ENCODE measurements at places on chromosomes 12 and 14.

- DNase-seq, result no peak
Measured at GRCh38 chr12:5197131-5197530, 153.5 kb downstream of the KCNA5 start.

- DNase-seq, result peak; percentile 1
Measured at GRCh38 chr14:59020382-59020781, 168.1 kb upstream of the DAAM1 start.

- DNase-seq, result no peak
Measured at GRCh38 chr14:74248017-74248416, 8.8 kb downstream of the VSX2 start.

DNA sequence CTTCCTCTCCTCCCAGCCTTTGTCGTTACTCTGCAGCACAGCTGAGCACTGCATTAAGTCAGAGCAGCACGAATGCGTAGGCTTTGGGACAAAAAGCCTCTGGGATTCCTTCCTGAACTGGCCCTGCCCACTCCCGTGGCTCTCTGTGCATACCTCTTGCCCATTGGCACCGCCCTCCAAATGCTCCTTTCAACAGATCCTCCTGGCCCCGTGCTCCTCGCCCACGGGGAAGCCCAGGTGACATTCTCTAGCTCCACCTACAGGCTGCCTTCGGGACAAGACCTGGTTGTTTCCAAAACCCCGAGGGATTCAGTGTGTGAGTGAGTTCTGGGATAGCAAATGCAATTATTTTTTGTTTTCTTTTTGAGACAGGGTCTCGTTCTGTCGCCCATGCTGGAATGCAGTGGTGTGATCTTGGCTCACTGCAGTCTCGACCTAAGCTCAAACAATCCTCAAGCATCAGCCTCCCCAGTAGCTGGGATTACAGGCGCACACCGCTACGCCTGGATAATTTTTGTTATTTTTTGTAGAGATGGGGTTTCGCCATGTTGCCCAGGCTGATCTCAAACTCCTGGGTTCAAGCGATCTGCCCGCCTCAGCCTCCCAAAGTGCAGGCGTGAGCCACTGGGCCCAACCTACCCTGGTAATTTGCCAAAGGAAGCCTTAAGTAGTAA lies 17.9 kb upstream of the TDRD9 start:
- DNase-seq, result peak; percentile 63

- DNase-seq, result no peak
Measured at GRCh38 chr12:93805736-93806141, 128.6 kb downstream of the CRADD start.

- DNase-seq, result no peak
Measured at GRCh38 chr14:26427097-26427496, 170.7 kb downstream of the NOVA1 start.

- no peak for DNase-seq
Measured at GRCh38 chr14:39264558-39264957, 30.8 kb downstream of the MIA2 start.

- DNase-seq, result no peak
Measured at GRCh38 chr14:31170411-31170810, 37.2 kb downstream of the HECTD1 start.

GRCh38 chr12:13343375-13343774 lies 146.8 kb downstream of the EMP1 start:
- DNase-seq, result no peak

GRCh38 chr12:122099280-122099749 lies 20.8 kb downstream of the MLXIP start:
- DNase-seq, result no peak

GRCh38 chr14:31544816-31545215 lies 16.4 kb upstream of the NUBPL start:
- DNase-seq, result no peak

DNA sequence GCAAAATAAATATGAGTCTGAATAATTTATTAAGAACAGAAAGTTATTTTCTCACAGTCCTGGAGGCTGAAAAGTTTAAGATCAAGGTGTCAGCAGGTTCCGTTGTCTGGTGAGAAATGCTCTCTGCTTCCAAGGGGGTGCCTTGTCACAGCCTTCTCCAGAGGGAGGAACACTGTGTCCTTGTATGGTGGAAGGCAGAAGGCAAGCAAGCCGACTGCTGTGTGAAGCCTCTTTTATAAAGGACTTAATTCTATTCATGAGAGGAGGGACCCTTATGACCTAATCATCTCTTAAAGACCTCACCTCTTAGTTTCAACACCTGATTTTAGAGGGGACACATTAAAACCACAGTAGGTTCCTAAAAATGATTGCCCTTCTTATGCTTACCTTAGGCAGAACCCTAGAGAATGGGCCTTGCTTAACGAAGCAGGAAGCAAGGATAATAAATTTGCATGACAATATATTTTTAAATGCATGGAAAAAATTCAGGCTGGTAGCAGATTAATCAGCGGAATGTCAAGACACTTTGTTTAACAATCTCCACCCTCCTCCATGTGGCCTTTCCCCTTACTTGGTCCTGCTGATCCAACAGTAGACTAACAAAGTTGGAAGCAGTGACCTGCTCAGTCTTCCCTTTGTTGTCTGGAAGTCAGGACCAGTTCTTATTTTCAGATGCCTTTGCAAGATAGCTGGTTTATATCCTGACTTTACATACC lies 154.9 kb downstream of the DYRK2 start:
- no peak for DNase-seq

DNA sequence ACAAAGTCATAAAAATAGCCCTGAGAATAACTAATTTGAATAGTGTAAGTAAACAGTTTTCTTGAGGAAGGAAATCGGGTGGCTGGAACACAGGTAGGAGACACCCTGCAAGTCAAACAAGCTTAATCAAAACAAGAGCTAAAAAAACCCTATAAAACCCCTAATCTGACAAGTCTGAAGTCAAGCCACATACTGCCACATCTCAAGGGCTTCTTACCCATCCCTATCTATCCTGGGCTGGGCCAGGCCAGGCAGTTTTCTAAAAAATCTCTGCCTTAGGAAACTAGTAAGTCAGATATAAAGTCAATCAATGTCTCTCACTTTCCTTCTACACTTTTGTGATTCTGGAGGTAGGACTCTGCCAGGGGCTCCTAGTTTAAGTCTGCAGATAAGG lies 15.3 kb downstream of the UBE2N start:
- no peak for DNase-seq

DNA sequence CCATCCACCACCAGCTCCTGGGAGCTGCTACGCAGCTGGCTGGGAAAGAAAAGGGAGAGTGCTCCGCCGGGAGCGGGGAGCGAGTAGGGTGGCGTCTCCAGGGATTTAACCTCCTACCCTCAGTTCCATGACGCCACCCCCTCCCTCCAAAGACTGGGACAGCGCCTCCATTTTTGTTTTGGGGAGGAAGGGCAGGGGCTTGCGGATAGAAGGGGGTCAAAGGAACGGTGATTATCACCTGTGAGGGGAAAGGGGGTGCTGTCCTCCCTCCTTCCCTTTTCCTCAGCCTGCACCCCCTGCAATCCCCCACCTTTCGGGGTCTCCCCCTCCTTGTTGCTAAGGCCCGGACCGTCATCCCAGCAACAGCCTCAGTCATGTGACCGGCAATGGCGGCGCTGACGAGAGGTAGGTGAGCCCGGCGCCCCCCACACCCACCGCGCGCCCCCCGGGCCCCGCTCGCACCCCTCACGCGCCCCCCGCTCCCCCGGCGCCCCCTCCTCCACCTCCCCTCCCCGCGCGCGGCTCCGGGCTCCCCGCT lies at the start of gene DTX3:
TSS of gene DTX3 (plus strand) at position 371 of the 538 bp plus-strand sequence. CDS start 1,694 bp downstream, outside the sequence.
- peak; percentile 53 for DNase-seq

GRCh38 chr12:31393004-31393550 lies 67.1 kb upstream of the SINHCAF start:
- peak; percentile 25 for DNase-seq

DNA sequence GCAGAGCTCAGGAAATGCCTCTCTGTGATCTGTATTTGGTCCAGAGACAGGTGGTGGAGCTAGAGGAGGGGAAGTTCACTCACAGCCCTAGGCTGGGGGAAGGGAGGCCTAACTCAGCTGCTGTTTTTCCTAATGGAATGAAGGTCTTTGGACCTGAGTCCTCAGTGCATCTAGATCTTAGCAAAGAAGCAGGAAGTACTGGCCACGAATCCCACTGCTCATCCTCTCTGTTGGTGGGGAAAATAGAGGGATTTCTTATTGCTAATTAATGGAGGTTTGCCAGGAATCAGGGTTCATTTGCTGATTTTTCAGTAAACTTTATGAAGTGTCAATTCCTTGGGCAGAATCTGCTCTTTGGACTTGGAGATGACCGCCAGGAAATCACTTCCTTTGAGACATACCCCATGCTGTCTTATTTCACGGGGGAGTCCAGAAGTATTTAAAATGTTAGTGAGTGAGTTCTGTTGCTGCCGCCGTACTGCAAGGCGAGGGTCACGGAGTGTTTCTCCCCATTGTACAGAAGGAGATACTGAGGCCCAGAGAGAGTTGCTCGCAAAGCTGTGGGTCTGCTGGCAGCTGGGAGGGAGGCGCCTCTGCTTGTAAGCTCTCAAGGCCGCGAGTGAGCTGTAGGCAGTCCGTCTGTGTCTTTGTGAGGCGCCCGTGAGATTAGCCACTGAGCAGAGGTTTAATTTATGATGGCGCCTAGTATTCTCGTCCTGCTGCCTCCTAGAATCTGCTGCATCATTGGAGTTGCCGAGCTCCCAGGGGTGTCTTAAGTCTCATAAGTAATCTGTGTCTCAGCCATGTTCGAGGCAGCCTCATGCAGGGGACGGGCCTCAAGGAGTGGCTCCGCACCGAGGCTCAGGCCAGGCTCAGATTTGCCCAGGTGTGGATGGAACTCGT lies 88.2 kb downstream of the TSPAN9 start:
- DNase-seq, result no peak

DNA sequence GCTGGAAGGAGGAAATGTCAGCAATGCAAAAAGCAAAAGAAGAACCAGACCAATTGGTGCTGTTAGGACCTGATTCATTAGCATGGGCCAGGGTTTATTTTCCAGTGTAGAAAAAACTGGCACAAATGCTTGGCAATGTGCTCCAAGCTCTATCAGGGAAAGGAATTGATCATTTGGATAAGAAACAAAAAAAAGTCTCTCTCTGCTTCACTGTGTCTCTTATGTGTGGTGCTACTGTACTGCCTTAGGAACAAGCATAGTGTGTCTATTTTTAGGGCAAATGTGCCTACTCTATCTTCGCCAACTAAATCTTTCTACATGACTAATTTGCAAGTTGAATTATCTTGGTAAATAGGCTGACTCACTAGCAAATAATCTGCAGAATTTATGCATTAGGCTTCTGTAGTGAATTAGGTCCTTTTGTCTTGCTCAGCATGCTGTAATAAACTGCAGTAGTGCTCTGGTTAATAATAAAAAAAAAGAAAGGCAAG lies 236.7 kb downstream of the MDGA2 start:
- peak; percentile 70 for DNase-seq

GRCh38 chr12:114685869-114686268 lies 1.9 kb upstream of the TBX3 start:
- no peak for DNase-seq

- no peak for DNase-seq
Measured at GRCh38 chr12:125148316-125148715, 83.1 kb downstream of the AACS start.

GRCh38 chr14:31828946-31829868 lies 247.9 kb upstream of the ARHGAP5 start:
- no peak for DNase-seq

GRCh38 chr12:122646517-122647217 lies 56.5 kb downstream of the HCAR2 start:
- no peak for DNase-seq

DNA sequence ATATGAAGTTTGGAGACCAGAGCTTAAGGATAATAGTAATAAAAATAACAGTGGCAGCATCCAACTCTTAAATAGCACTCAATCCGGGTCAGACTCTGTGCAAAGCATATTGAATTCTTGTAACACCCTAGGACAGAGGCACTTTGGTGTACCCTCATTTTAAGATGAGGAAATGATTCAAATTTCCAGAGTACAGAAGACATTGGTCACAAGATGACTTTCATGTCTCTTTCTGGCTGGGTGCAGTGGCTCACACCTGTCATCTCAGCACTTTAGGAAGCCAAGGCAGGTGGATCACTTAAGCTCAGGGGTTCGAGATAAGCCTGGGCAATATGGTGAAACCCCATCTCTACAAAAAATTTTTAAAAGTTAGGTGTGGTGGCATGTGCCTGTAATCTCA lies 235.8 kb downstream of the SLC15A4 start:
- DNase-seq, result no peak

DNA sequence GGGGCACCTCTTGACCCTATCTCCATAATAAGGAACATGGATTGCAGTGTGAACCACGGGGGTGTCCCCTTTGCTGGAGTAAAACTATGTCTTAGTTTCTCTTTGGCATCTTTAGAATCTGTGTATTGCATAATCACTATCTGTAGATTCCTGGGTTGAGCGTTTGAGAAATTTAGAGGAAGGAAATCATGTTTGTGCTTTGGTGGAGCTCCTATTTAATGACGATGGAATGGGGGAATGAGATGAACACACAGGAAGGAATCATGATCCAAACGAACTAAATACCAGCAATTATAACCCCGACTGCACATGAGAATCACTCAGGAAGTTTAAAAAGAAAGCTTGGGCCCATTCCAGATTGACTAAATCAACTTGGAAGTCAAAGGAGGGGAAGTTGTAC lies 1.3 kb upstream of the MYG1 start:
- DNase-seq, result no peak

GRCh38 chr12:9940375-9940774 lies 8.2 kb upstream of the CLEC2A start:
- DNase-seq, result peak; percentile 27

DNA sequence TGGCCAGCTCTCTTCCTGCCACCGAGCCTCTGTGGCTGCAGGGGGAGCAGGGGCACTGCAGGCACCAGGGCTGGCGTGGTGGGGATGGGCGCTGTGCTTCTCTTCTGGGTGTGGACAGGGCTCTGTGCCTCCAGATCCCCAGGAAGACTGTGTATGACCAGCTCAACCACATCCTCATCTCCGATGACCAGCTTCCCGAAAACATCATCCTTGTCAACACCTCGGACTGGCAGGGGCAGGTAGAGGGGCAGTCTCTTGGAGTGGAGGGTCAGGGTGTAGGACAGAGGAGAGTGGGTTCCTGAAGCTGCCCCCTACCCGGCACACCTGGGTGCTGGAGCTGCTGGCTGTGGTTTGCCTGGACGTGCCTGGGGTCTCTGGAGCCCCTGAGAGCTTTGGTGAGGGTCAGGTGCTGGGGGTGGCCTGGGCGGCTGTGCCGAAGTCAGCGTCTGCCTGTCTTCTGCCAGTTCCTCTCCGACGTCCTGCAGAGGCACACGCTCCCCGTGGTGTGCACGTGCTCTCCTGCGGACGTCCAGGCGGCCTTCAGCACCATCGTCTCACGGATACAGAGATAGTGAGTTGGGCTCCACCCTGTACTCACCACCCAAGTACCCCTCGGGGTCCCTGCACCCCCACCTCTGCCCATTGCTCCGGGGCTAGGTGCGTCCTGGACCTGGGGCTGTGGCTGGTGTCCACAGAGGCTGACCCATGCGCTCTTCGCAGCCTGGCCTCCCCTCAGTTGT lies 15.8 kb upstream of the TEX22 start:
- no peak for DNase-seq
